ENCODE measurements at places on chromosomes 12 and 14. TPM values are rescaled to one million over a fixed set of nuclear protein-coding genes. Genes with fewer than 3 reads are reported as not detected.

DNA sequence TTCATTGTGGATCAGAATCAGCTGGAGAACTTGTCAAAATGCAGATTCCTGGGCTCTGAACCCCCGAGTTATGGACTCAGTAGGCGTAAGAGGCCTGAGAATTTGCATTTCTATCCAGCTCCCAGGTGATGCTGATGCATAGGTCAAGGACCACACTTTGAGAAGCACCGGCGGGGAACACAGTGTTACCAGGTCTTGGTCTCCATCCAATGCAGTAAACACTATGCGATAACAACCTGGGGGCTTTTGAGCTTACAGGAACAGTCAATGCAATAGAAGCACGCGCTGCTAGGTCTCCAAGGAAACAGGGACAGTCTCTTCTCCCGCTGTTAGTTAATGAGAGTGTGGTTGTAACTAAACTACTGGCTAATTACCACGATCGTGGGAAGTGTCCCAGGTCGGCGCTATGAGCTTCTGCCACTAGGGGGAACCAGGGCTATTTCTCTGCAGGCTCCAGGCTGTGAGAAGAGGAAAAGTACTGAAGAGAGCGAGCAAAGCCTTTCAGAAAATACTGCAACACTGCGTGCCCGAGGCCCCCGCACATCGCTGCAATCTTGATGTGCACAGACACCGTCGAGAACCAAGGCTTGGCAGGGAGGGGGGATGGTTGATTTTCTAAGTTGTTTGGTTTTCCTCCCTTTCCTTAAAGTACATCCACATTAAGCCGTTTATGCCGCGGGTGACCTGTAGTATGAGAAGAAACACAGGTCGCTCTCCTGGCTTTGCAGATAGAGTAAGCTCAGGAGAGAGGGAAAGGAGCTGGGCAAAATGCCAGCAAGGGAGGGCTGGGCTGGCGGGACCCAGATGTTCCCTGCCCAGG is 52.0 kb upstream of the KCNA1 start:
- DNase-seq, result no peak

GRCh38 chr12:120902846-120903411 is 1.2 kb downstream of the SPPL3 start:
- DNase-seq, result no peak

TOMM20L gene
- 1.5 TPM for polyA plus RNA-seq

ATF7 gene
- 47.6 TPM for polyA plus RNA-seq

DNA sequence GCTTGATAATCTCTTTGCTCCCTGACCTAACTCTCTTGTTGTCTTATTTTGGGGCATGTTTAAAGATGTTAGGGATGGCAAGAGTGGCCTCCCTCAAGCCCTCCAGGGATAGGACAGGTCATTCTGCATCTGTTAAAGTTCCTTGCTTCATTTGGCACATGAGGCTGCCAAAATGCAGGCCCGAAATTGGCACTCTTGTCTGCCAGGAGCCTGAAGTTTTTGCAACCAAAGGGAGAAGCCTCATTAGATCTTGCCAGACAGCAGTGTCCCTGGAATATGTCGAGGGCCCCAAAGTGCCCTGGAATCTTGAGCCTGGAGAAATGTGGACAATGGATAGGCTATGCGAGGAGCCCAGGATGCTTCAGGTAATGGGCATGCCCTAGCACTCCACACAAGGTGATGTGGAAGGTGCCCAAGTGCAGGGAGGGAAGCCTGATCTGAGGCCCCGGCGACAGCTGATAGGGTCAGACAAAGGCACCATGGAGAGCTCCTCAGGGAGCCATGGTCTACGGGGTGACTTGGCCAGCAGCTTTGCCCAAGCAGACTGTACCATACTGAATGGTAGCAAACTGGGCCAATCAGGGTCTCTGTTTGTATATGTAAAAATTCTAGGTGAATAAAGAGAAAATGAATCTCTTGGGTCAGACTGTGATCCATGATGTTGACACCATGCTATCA is 173.0 kb upstream of the WSCD2 start:
- no peak for DNase-seq
